ENCODE measurements at places on chromosomes 6 and 20.

DNA sequence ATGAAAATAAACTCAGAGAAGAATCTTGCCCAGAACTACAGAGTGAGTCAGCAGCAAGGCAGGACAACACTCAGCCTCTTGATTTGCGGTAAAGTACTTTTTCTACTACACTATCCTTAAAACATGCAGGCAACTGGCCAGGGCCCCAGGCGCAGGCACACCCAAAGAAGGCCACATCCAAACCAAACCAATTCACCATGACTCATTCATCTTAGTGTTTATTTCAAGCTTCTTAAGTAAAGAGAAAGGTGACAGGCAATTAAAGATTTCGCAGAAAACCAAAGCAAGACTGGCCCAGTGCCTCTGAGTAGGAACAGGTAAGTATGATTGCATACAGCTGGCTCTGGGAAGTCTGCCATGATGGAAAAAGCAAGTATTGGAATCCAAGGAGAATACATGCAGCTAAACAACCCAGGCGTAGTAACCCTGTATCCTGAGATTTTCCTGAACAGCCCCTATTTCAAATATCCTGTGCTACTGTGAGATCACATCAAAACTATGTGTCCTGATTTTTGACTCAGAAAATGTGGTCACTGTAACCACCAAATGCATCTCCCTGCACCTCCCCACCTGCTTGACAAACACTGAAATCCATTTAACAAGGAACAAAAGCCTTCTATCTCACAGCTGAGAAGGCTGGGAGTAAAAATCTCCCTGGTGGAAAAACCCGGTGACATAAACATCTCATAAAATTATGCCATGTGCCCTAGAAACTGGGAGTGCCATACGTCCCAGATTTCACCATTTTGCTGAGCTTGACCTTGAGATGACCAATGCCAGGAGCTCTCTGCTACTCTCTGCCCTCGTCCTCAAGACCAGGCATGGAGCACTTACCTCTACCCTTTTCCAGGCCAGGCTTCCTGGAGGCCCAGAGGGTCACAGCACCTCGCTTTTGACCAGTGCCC lies 12.4 kb downstream of the WFDC3 start:
- DNase-seq: no peak

- DNase-seq: no peak
Observed at GRCh38 chr6:151213352-151213751, 26.4 kb upstream of the AKAP12 start.

DNA sequence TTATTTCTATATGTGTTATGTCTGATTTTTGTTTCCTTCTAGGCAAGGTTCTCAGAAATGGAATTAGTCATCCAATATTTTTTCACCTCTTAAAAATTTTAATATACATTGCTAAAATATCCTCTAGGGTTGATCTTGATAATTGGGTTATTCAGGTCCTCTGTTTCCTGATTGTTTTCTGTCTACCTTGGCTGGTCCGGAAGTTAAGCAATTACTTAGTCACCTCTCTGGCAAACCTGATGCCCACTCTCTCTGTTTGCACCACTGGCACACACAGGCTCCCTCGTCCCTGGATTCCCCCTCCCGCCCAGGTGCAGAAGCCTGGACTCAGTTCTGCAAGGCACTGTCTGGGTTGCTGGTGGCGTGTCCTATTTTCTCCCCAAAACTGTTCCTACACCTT lies 27.7 kb downstream of the CST9L start:
- DNase-seq: no peak

DNA sequence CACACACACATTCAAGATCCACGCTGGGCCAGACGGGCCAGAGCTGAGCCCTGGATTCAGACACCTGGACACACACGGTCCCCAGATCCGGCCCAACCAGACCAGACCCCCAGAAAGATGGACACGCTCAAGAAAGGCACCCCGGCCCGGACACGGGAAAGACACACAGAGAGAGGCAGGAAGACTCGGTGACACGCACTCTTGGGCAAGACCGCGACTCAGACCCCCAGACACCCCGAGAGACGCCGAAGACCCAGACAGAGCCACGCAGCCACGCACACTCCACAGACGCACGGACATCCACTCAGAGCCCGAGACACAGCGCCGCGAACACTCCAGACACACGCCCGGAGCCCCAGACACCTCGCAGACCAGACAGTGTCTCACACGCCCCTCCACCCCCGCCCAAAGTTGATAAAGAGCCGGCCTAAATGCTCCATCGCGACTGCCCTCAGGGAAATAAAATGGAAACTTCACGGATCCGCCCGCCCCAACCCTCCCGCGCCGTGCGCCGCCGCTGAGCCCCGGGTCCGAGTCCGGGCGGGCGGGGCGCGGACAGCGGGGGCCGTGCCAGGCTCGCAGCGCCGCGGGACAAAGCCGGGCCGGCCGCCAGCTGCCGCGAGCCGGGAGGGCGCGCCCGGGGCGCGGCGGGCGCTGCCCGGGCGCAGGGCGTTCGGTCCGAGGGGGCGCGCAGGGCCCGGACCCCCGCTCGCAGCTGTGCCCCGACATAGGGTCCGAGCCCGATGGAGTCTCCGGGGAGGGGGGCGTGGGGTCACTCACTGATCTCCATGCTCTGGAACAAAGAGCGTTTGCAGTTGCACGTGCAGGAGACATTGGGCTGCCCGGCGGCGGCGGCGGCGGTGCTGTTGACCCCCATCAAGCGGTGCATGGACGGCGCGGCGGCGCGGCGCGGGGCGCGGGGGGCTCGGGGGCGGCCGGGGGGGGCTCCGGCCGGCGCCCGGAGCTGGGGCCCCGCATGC lies 831 bp downstream of the PMEPA1 start:
- no peak for DNase-seq

GRCh38 chr6:108492131-108492766 lies 68.5 kb upstream of the FOXO3 start:
- no peak for DNase-seq

DNA sequence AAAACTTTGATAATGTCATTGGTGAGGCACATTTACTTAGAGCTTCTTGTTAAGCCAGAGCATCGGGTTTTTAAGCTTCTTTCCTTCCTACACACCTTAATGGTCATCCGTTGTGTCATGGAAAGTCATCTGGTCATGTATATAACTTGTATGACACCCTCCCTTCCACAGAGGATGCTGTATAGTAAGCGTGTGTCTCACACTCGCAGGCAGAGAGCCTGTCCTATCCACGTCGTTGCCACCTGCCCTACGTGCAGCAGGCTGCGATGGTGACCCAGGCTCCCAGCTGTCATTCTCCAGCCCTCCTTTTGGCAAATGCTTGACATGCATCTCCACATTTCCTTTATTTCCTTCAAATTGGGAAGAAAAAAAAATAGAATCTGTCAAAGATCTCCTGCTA lies 85.6 kb downstream of the MYB start:
- no peak for DNase-seq

DNA sequence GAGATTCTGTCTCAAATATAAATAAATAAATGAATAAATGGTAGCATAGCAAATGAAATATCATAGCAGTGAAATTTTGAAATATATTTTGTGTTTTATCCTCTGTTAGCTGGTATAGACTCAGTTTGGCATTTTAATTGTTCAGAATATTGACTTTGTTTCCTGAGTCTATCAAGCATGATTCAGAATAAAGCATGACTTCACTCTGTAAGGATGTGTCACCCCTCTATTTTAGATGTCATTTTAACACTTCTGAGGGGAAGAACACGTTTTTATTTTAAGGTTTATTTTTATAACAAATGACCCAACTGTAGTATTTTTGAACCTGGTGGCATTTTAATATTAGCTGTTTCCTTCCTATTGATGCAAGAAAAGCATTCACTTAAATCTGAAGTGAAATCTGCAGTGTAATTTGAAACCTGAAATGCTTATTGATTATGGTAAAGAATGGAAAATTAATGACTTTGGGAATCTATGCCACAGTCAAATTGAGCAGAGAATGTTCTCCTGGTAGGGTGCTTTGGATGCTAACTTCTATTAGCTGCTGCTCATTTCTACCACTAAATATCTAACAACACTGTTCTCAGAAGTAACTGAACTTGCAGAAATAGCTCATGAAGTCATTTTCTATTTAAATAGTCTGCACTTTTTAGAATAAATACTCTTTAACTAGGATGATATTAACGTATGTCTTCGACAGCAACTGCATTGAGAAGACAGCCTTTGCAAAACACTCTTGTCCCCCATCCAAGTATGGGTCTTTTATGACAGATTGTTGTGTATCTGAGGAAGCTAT lies 114.2 kb downstream of the SOX4 start:
- no peak for DNase-seq

DNA sequence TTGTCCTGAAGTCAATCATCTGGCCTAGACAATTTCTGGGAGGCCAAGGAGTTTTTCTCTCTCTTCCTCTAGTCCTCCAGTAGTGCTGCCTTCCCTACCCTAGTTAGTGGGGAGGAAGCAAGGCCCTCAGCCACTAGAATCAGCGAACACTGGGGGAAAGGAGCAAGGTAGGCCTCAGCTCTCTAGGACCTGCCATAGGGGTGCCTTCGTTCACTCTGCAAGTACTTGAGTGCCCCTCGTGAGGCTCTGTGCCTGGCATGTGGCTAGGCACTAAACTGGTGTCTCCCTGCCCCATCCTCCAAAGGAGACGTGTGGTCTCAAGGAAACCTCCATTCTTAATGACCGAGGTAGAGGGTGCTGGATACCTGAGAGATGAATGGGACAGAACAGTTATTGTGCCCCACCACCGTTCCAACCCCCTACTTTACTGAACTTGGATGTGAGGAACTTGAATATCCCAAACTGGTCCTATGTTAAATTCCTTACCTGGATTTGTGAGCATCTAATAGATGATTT lies 1.1 kb downstream of the DEF6 start:
- no peak for DNase-seq

DNA sequence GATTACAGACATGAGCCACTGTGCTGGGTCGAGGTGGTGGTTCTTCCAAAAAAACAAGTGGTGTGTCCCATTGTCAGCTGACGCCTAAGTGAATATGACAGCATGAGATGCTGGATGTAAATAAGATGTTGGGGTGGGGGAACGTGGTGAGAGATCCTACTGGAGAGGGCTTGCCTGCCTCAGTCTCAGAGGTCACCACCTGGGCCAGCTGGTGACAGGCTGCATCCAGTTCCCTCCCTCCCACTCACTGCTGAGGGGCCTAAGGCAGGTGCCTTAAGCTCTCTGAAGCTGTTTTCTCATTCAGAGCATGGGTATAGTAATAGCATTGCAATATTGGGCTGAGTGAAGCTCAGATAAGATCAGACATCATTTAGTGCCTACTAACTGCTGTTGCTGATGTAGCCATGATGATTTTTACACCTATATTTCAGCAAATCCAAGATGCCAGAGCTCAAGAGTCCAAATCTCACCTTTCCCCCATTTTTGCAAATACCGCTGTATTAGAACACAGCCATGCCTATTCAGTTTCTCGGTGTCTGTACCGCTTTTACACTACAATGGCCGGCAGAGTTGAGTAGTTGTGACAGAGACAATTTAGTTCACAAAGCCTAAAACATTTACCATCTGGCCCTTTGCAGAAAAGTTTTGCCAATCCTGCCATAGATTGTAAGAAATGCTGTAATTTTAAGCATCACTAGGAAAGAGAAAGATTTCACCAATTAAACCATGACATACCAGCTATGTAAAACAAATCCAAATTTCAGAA lies 171.3 kb downstream of the ANKRD60 start:
- DNase-seq: no peak

All from activated T-helper 1 cell treated with anti-CD3 and anti-CD28 coated beads, Interleukin-2, amount 50 U/mL, for 16 hours (primary cell).